ENCODE measurements at places on chromosomes 7 and 10. TPM values are rescaled to one million over a fixed set of nuclear protein-coding genes. Genes with fewer than 3 reads are reported as not detected.

Gene ANKRD7
- not detected for total RNA-seq

Gene SHTN1
- 0.05 TPM for total RNA-seq

DNA sequence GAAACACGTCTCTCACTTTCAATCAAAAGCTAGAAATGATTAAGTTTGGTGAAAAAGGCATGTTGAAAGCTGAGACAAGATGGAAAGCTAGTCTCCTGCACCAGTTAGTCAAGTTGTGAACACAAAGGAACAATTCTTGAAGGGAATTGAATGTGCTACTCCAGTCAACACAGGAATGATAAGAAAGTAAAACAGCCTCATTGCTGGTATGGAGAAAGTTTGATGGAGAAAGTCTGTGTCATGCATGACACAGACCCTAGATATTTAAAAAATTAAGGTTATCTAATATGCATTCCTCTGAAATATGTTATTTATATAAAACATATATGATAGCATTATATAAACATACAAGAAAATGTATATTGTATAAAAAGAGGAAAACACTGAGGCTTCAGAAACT, 699.4 kb upstream of the FZD8 start:
- DNase-seq: no peak
- no peaks in the 10 kb centered on the region for H3K36me3 ChIP-seq
- H3K27me3 ChIP-seq: no peaks in the 10 kb centered on the region
- no peak overlapping the region for H3K4me3 ChIP-seq
- H3K4me1 ChIP-seq: no peaks in the 10 kb centered on the region

DNA sequence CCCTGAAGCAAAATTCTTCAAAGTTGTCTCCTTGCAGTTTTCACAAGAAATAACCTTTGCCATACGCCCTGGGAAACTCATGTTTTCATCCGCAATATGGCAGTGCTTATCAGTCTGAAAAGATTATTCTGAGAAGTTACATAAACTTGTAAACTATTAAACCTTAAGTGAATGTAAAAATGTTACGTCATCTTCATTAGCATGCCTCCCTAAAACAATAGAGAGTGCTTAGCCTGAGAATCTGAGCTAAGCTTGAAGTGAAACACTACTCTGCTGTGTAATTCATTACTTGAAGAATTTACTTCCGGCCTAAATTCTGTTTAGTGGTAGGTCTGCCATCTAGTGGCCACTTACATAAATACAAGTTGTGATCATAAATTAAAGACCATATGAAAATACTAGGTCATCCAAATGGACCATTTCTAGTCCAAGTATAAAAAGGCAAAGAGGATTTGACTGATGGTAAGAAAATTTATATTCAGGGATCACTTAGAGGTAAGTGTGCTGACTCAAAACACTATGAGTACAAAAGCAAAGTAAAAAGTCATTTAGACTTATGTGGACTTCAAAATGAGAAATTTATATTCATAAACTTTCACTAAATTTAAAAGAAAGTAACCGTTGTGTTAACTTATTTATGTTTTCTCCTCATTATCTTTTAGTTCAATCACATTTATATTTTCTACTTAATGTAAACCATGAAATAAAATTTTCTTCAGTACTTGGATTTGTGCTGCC, 745.1 kb upstream of the LRRTM3 start:
- H3K4me1 ChIP-seq: no peaks in the 10 kb centered on the region
- no peak for DNase-seq
- no peak overlapping the region for H3K27ac ChIP-seq
- no peak overlapping the region for H3K4me3 ChIP-seq
- H3K27me3 ChIP-seq: peaks cover 3% of the 10 kb centered on the region
- no peaks in the 10 kb centered on the region for H3K36me3 ChIP-seq

DNA sequence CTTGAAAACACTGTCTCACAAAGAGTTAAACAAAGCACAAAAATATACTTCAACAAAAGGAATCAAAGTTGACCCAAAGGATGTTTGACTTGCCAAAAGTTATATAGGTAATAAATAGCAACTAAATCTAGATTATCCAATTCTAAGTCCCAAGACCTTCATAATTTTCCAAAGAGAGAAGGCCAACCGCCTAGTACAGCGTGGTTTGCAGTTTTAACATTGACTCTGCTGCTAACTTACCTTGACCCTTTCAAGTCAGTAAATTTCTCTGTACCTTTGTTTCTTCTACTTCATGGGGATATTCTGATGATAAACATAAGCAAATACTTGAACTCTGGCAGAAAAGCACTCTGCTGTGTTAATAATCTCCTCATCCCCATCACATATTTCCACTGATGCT, 1.9 kb upstream of the GPR22 start:
- no peaks in the 10 kb centered on the region for H3K27me3 ChIP-seq
- no peak overlapping the region for H3K4me3 ChIP-seq
- DNase-seq: no peak
- no peaks in the 10 kb centered on the region for H3K36me3 ChIP-seq
- no peaks in the 10 kb centered on the region for H3K4me1 ChIP-seq

DNA sequence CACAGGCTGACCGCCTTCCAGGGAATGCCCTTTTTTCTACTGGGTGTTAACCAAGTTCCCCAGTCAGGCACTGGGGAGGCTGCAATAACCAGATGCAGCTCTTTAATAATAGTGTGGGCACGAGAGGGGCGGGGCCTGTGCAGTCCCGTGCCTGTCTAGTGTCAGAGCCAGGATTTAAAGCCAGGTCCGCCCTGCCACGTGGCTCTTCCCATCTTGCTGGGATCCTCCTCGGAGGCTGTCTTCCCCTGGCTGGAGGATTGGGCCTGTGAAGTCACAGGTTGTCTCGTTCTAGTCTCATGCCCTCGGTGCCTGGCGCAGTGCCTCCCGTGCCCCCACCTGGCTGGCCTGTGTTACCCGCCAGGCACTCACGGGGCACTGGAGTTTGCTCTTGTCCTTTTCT, 25.2 kb downstream of the TMEM120A start:
- peaks cover 3% of the 10 kb centered on the region for H3K4me1 ChIP-seq
- no peak overlapping the region for H3K27ac ChIP-seq
- no peaks in the 10 kb centered on the region for H3K27me3 ChIP-seq
- no peak overlapping the region for H3K4me3 ChIP-seq
- peaks cover 9% of the 10 kb centered on the region for H3K36me3 ChIP-seq

DNA sequence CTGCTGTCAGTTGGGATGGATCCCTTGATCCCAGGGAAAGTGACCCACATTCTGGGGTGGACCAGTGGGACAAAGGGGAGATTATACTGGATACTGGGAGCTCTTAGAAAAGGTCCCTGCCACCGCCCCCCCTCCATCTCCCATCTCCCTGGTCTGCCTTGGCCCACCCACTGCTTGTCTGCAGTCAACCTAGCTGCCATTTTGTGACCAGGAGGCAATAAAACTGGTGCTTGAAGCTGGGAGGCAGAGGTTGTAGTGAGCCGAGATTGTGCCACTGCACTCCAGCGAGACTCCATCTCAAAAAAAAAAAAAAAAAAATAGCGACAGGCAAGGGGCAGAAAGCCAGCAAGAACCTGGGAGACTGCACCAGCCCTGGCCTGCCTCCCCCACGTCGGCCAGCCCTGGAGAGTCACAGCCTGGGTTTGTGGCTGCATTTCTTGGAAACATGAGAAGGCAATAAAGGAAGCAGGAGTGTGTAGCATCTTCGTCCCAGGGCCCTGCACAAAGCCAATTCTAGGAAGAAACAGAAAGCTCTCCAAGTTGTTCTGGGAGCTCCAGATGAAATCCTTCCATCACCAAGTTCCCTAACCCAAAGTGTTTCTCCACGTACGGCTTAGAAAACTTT, 4.7 kb upstream of the ARPC1B start:
- H3K36me3 ChIP-seq: peaks cover 23% of the 10 kb centered on the region
- no peaks in the 10 kb centered on the region for H3K27me3 ChIP-seq
- peak overlapping the region; percentile 21 for H3K27ac ChIP-seq
- no peak overlapping the region for H3K4me3 ChIP-seq
- no peak for DNase-seq
- peaks cover 32% of the 10 kb centered on the region for H3K4me1 ChIP-seq

GRCh38 chr7:137703291-137704010, 143.3 kb downstream of the DGKI start:
- no peak overlapping the region for H3K4me3 ChIP-seq
- no peaks in the 10 kb centered on the region for H3K27me3 ChIP-seq
- H3K36me3 ChIP-seq: no peaks in the 10 kb centered on the region
- no peak overlapping the region for H3K27ac ChIP-seq
- no peak for DNase-seq

Data from activated CD4-positive, alpha-beta memory T cell treated with anti-CD3 and anti-CD28 coated beads, Interleukin-2, amount 10 ng/mL, durations not matched to agents 7 days and 5 days (primary cell).